Hematopoietic multipotent progenitor cell treated with erythropoietin and hydrocortisone succinate and interleukin-3 and kit ligand, for 8 days (in vitro differentiated cells): ENCODE measurements at places on chromosomes 5 and 9.

DNA sequence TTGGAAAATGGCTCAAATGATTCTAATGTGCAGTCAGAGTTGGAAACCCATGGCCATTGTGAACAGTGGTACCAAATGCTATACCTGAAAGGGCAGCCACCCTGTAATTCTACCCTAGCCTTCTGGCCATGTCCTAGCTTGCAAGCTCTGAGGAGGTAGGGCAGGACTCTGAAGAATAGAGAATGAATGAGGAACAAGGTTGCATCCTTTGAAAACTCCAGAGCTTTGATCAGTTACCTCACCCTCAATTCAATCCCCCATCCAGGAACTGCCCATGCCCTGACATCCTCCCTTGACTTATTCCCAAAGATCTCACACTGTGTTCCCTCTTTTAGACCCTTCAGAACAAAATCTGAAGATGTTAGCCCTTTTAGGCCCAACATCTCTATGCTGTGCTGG lies 17.8 kb upstream of the ERMP1 start:
- no peak for DNase-seq

DNA sequence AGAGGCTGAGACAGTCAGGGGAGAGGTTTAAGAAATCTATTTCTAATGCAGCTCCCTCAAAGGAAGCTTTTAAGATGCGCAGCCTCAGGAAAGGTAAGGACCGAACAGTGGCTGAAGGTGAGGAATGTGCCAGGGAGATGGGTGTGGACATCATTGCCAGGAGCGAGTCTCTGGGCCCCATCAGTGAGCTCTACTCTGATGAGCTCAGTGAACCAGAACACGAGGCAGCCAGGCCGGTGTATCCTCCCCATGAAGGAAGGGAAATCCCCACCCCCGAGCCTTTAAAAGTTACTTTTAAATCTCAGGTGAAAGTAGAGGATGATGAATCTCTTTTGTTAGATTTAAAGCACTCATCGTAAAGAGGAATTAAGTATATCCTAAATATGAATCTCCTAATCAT lies 8.2 kb downstream of the CAVIN4 start:
- DNase-seq: no peak

GRCh38 chr9:100999906-101000544 lies 28.5 kb upstream of the PLPPR1 start:
- DNase-seq: no peak

DNA sequence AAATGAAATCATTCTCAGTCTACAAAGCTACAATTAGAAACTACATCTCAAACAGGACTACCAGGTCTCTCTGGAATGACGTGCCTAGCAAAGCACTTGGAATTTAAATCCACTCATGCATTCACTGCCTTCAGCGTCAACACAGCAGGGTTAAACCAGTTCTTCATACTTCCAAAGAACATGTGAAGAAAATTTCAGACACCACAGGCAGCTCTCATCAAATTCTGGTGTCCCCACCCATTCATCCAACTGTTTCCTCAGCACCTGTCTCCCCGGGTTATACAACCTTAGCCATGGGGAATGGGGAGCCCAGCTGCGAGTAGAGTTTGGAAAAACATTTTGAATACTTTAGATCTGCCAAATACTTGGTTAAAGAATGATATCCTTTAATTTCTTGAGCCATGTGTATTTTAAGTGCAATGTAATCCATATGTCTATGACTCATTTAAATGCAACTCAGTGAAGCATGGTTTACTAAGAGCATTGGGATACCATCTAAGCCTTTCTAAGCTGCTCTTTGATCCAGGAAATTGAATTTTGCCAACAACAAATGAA lies 17.5 kb downstream of the ADAM19 start:
- no peak for DNase-seq

DNA sequence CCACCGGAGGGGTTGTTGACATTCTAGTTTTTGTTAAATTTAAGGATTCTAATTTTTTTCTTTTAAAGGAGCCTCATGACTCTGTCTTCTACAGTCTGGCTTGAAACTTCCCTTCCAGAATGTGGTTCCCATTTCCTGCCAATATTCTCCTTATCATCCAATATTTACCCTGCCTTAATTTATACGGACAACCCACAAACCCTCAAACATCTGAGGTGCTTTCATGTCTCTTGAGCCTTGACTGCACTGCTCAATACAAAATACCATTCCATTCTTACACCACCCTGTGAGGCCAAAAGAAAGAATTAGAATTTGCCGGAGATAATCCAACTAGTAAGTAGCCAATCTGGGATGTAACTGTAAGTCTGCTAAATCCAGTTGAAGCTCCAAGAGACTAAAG lies 346.5 kb downstream of the SPOCK1 start:
- no peak for DNase-seq
